ENCODE measurements at places on chromosomes 2 and 18.

GRCh38 chr2:22134421-22134820, 1010.7 kb downstream of the TDRD15 start:
- no peaks in the 10 kb centered on the region for H3K36me3 ChIP-seq
- no peaks in the 10 kb centered on the region for H3K27me3 ChIP-seq
- no peak for DNase-seq
- H3K4me3 ChIP-seq, result no peak overlapping the region
- H3K27ac ChIP-seq, result no peak overlapping the region

GRCh38 chr2:197871780-197872456, 67.5 kb downstream of the PLCL1 start:
- H3K27ac ChIP-seq, result no peak overlapping the region
- peaks cover 16% of the 10 kb centered on the region for H3K4me1 ChIP-seq
- H3K36me3 ChIP-seq, result no peaks in the 10 kb centered on the region
- H3K4me3 ChIP-seq, result no peak overlapping the region
- H3K27me3 ChIP-seq, result no peaks in the 10 kb centered on the region

GRCh38 chr2:155266583-155266982, 568.1 kb downstream of the KCNJ3 start:
- no peaks in the 10 kb centered on the region for H3K27me3 ChIP-seq
- no peaks in the 10 kb centered on the region for H3K4me1 ChIP-seq
- H3K27ac ChIP-seq, result no peak overlapping the region
- no peak overlapping the region for H3K4me3 ChIP-seq
- no peaks in the 10 kb centered on the region for H3K36me3 ChIP-seq
- no peak for DNase-seq

- H3K4me3 ChIP-seq, result no peak overlapping the region
- no peak overlapping the region for H3K27ac ChIP-seq
- no peak for DNase-seq
- no peaks in the 10 kb centered on the region for H3K27me3 ChIP-seq
- no peaks in the 10 kb centered on the region for H3K36me3 ChIP-seq
Observed at GRCh38 chr2:104286841-104287240, 567.1 kb upstream of the POU3F3 start.

- no peaks in the 10 kb centered on the region for H3K4me1 ChIP-seq
- no peak overlapping the region for H3K27ac ChIP-seq
- no peak overlapping the region for H3K4me3 ChIP-seq
- H3K27me3 ChIP-seq, result no peaks in the 10 kb centered on the region
- no peaks in the 10 kb centered on the region for H3K36me3 ChIP-seq
- DNase-seq, result peak; percentile 27
Observed at GRCh38 chr2:28469304-28469703, 26.6 kb upstream of the PLB1 start.

GRCh38 chr2:144812288-144812687, 292.4 kb upstream of the ZEB2 start:
- H3K4me3 ChIP-seq, result no peak overlapping the region
- DNase-seq, result no peak
- H3K27me3 ChIP-seq, result no peaks in the 10 kb centered on the region
- H3K36me3 ChIP-seq, result no peaks in the 10 kb centered on the region
- H3K27ac ChIP-seq, result no peak overlapping the region
- H3K4me1 ChIP-seq, result no peaks in the 10 kb centered on the region

DNA sequence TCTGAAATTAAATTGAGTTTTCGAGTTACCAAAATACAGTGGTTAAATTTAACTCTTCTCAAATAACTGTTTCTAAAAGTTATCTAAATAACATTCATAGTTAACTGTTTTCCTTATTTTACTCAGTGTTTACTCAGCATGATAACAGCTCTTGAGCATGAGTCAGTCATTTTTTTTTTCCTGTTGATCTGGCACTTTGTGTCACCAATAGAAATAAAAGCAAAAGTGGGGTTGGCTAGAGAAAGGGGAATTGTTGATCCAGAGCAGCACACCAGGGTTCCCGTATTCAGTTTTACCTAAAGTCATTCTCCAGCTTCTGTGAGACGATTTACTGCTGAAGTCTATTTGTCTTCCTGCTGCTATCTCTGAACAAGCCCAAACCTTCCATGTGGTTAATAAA, 851.6 kb downstream of the DCC start:
- H3K4me1 ChIP-seq, result no peaks in the 10 kb centered on the region
- H3K36me3 ChIP-seq, result no peaks in the 10 kb centered on the region
- H3K27ac ChIP-seq, result no peak overlapping the region
- H3K4me3 ChIP-seq, result no peak overlapping the region
- no peak for DNase-seq

All from astrocyte (in vitro differentiated cells and primary cell).